Fibroblast of upper back skin (primary cell): ENCODE measurements at places on chromosomes 12 and 14.

- DNase-seq = peak; percentile 98
These were observed 396.8 kb downstream of the NUAK1 start for GRCh38 chr12:105741786-105742566.

- no peak for DNase-seq
These were observed 50.5 kb upstream of the PNMA1 start for GRCh38 chr14:73764406-73765280.

DNA sequence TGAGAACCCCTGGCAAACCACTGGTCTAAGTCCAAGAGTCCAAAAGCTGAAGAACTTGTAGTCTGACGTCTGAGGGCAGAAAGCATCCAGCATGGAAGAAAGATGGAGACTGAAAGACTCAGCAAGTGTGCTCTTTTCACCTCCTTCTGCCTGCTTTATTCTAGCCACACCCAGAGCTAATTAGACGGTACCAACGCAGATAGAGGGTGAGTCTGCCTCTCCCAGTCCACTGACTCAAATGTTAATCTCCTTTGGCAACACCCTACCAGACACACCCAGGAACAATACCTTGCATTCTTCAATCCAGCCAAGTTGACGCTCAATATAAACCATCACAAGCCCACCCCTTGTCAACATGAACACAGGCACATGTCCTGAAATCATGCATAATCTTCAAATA, 155.1 kb downstream of the CCDC59 start:
- DNase-seq = no peak

- no peak for DNase-seq
These were observed 12.0 kb upstream of the SERPINA1 start for GRCh38 chr14:94400422-94400841.

DNA sequence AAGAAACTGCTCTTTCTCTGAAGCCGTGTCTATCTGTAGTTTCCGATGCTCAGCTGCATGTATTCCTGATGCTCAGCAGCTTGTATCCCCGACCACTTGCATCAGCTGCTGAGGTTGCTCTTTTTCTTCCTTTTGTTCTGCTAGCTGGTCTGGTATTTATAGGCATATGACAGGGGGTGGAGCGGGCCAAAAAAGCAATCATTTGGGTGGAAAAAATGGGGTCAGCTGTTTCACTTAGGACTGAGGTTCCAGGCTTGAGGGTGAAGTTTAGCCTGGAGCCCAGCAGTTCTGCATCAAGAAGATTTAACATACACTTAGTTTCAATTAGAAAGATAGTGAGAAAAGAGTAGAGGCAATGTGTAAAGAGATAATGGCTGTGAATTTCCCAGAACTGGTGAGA, 23.6 kb upstream of the AMN1 start:
- no peak for DNase-seq

DNA sequence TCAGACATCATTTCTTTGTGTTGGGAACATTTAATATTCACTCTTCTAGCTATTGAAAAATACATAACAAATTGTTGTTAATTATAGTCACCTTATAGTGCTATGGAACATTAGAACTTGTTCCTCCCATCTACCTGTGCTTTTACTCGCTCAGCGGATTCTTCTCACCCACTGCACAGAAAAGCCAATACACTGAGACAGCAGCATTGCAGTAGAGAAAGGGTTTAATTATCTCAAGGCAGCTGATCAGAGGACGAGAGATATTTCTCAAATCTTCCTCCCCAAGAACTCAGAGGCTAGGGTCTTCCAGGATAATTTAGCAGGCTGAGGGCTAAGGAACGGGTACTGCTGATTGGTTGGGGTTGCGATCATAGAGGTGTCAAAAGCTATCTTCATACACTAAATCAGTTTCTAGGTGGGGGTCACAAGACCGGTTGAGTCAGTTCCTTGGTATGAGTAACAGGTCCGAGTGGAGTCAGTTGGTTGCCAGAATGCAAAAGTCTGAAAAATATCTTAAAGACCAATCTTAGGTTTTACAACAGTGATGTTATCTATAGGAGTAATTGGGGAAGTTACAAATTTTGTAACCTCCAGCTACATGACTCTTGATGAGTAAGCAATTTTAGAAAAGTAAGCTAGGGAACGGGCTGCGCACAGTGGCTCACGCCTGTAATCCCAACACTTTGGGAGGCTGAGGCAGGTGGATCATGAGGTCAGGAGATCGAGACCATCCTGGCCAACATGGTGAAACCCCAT, 173.1 kb downstream of the FBXL14 start:
- no peak for DNase-seq

DNA sequence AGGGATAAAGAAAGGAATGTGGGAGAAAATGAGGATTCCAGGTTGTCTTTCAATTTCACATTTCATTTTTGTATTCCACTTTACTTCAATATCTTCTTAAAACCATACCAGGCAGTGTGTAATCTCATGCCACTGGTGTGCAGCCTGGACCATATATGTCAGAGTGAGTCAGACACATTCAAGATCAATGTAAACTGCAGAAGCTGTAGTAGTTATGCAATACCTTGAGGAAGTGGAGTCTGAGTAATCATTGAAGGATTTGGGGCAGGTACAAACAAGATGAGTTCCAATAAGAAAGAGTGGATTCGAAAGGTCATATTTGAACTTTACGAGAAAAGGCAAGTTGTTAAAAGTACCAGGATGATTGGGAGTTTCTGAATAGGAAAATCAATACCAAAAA, 14.1 kb downstream of the PLCZ1 start:
- peak; percentile 82 for DNase-seq

DNA sequence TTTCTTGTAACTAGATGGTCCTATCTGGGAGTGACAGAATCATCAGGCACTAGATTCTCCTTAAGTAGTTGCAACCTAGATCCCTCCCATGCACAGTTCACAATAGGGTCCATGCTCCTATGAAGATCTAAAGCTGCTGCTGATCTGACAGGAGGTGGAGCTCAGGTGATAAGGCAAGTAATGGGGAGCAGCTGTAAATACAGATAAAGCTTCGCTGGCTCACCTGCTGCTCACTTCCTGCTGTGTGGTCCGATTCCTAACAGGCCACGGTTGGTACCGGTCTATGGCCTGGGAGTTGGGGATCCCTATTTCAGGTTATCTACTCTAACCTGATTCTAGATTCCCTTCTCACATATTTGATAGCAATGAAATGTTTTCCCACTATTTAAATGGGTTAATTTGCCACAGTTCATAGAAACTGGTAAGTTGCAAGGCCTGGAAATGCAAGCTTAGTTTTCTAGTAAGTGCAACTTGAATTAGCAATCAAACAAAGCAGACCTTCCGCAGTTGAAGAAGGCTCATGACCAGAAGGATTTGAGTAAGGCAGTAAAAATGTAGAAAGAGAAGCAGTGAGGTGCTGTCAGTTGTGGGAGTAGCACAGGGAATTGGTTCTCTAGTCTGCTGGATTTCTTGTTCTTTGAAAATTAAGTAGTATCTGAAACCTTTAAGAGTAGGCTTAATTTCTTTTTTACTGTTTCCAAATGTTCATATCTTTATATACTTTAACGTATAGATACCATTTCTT, 332.3 kb downstream of the EGLN3 start:
- peak; percentile 12 for DNase-seq

GRCh38 chr12:47014474-47014873, 64.9 kb upstream of the PCED1B start:
- DNase-seq = peak; percentile 74

DNA sequence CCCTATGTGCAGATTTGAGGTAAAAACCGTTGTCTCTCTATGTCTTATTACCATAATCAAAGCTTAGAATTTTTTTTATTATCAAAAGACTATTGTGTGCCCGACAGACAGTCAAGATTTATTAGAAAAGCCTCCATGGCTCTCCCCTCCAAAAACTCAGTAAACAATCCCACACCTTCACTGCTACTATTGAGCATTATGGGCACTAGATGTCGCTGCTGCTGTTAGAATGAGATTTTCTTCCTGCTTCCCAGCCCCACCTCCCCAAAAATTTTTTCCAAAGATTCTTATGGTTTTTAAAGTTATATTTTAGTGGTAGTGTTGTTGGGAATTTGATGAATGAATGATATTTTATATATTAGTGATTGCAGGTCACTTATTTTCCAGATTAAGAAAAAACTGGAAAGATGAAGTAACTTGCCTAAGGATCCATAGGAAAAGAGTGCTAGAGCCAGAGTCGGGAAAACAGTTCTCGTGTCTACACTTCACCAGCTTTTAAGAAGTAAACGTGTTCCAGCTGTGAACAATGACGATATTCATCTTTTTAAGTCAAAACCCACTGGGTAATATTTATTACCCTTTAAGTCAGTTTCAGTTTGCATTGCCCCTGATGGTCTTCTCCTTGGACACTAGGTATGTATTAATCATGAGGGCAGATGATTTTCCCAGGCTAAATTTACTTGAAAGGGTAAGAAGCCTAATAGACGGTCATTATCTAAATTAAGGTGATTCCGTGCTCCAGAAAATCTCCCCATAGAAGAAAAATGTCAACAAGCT, 12.2 kb upstream of the FOXG1 start:
- peak; percentile 45 for DNase-seq

DNA sequence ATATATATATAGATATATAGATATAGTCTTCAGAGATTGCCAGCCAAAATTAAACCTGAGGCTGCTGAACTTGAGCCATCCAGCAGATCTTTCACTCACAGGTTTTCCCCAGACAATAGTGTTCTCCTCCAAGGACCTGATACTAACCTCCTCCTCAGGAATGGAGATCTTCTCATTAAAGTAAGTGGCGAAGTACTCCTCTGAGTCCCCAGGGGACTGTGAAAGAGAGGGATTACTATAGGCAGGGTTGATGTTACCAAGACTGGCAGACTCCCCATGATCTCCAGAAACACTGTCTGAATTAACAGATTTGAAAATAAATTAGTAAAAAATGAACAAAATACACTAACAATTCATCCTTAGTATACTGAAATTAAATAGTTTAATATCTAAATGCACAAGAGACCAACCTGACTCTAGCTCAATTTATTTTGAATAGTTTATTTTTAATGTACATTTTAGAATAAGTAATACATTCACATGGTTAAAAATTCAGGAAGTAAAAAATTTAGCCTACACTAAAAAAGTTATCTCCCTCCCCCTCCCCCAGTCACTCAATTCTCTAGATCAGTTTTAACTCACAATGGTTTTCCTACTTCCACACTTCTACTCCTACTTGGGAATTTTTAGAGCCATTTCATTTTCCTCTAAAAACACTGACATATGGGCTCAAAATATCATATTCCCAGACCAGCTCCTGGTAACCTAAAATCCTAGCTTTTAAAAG, 17.7 kb downstream of the SLC11A2 start:
- DNase-seq = no peak

DNA sequence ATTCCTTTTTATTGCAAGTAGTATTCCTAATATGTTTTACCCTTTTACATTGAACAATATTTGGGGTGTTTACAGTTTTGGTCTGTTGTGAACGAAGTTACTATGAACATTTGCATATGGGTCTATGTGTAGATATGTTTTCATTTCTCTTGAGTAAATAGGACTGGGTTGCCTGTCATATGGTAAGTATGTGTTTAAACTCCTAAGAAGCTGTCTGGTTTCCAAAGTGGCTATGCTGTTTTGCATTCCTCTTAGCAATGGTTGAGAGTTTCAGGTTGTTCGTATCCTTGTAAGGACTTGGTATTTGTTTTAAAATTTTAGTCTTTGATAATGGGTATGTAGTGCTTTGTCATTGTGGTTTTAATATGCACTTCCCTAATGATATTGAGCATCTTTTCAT, 6.3 kb downstream of the METAP2 start:
- DNase-seq = peak; percentile 14

DNA sequence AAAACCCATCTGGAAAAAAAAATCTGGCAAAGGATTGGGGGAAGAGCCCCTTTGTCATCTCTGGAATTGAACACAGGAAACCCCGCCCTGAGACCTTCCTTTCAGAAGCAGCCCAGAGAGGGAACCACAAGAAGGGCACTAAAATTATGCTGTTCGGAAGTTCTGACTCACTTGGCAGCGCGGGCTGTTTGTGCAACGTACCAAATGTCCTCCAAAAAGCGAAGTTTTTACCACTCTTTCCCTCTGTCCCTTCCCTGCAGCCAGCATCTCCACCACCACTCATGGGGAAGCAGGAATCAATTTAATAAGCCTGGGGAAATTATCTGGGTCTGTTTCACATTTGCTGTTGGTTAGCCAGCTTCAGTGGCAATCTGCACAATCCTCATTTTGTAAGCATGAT, 3.2 kb upstream of the SYNE3 start:
- DNase-seq = peak; percentile 87

- no peak for DNase-seq
These were observed 45.9 kb upstream of the SLC6A13 start for GRCh38 chr12:308511-308910.

- DNase-seq = peak; percentile 74
These were observed 812.8 kb downstream of the C12orf50 start for GRCh38 chr12:87216436-87216835.

- DNase-seq = no peak
These were observed 3.1 kb downstream of the SERPINA3 start for GRCh38 chr14:94615254-94615653.

DNA sequence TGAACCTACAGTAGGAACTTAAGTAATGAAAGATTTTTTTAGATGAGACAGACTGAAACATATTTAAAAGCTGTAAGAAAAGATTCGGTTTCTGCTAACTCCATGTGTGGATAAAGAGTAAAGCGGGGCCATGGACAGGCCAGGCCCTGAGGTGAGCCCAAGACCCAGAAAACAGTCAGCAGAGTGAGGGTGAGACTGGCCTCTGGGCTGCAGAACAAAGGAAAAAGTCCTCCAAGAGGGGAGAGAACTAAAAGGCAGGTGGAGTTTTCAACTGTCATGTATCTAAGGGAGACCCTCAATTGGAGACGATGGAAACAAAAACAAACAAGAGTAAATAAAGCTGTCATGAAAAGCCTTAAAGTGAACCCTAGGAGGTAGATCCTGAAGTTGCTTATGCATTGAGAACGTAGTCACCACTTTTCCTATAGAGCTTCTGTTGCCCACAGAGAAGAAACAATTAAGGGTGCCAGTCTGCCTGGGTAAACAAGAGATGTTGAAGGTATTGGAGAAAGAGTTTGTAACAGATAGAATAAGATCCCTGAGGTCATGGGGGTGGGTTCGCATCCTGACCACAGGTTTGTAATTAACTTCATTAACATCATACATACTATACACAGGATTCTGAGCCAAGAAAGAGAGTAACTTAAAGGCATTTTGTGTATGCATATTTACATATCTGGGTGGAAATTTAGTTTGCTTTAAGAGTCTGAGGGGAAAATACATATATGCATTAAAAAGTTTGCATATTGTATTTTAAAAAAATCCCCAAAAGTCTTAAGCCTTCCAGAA, 268.7 kb upstream of the PDE3A start:
- DNase-seq = no peak

GRCh38 chr12:82479511-82479910, 121.2 kb downstream of the METTL25 start:
- peak; percentile 34 for DNase-seq

- DNase-seq = peak; percentile 98
These were observed 29.5 kb upstream of the RPLP0 start for GRCh38 chr12:120230326-120230973.

- DNase-seq = no peak
These were observed 89.8 kb downstream of the SLC15A5 start for GRCh38 chr12:16187660-16188059.

- peak; percentile 30 for DNase-seq
These were observed 415.4 kb upstream of the CCDC196 start for GRCh38 chr14:66070542-66071319.

- DNase-seq = peak; percentile 87
These were observed 108.8 kb downstream of the VEZT start for GRCh38 chr12:95326445-95326844.
